CD8-positive, alpha-beta memory T cell (primary cell): ENCODE measurements at places on chromosomes 5 and 9.

DNA sequence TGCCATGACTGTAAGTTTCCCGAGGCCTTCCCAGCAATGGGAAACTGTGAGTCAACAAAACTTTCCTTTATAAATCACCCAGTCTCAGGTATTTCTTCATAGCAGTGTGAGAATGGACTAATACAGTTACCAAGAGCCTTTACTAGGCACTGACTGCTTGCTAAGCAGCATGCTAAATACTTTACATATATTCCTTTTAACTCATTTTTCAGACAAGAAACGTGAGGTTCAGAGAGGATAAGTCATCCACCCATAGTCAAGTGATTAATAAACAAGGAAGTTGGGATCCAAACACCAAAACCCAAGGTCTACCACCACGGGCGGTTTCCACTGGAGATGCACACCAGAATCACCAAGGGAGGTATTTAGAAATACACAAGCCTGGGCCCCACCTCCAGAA, 50.8 kb downstream of the GABBR2 start:
- DNase-seq: no peak

DNA sequence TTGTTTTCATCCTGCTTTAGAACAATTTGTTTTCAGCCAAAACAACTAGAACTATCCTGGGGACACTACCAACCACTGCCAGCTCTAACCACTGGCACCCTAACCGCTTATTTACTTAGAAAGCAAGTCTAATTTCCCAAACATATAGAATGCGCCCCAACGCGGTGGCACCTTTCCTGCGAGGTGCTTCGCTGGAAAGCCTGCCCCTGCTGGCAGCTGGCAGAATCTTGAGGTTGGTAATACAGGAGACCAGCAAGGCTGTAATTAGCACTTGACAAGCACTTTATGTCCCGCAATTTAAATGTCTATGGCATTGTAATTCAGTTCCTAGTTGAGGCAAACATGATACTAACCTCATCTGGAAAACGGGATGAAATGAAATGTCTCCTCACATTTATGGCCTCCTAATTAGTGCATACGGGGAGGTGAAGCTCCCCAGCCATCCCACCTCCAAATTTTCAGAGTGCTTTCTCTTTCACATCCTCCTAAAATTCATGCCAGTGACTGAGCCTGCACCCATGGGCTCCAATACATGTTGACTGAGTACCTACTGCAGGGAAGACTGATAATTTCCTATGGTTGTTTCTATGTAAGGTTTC, 30.4 kb downstream of the GABBR2 start:
- no peak for DNase-seq

DNA sequence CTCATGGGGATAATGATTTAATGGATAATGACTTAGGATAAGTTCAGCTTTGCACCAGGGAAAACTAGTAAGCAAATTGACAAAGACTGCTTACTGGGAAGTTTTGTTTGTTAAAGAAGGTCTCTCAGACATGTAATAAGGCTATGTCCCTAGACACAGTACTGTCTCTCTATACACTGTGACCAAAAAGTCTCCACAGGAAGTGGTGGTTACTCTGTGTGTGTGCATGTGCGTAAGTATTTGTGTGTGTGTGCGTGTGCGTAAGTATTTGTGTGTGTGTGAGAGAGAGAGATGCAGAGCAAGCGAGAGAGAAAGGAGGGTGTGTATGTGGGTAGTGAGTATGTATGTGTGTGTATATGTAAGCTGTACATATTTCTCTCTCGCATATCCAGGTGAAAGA, 229.6 kb downstream of the GLIS3 start:
- no peak for DNase-seq

GRCh38 chr5:16492398-16493140, 27.0 kb upstream of the ZNF622 start:
- no peak for DNase-seq

DNA sequence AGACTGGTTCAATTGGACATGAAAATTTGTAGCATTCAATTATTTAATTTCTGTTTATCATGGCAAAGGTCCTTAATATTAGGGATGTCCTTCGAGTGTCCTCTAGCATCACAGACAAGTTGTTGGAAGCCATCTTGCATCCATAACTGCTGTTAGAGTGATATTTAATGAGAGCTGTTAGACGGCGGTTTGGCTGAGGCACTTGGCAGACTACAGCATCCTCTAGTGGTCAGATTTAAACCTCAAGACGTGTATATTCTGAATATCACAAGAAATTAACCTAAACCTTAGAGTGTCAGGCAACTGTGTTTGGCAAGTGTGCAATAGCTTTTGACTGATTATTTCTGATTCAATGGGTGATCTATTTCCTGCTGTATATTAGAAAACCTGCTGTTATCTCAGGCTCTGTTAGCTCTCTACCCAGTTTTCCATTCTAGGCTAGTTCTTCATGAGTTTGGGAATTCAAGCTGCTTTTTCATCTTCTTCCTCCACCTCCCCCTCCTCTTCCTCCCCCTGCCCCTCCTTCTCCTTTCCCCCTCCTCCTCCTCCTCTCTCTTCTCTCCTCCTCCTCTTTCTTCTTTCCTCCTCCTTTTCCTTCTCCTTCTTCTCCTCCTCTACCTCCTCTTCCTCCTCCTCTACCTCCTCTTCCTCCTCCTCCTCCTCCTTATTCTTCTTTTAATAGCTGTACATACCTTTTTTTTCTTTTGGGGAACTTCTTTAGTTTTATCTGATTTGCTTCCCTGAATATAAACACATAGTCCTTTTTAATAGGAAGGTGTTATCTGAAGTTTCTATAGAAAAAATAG, 8.6 kb downstream of the SPINK1 start:
- peak; percentile 5 for DNase-seq

GRCh38 chr5:45334939-45335338, 361.2 kb downstream of the HCN1 start:
- DNase-seq: no peak

GRCh38 chr5:78533356-78533755, 115.2 kb downstream of the LHFPL2 start:
- no peak for DNase-seq

GRCh38 chr5:171823269-171823668, 37.7 kb downstream of the SMIM23 start:
- DNase-seq: no peak

DNA sequence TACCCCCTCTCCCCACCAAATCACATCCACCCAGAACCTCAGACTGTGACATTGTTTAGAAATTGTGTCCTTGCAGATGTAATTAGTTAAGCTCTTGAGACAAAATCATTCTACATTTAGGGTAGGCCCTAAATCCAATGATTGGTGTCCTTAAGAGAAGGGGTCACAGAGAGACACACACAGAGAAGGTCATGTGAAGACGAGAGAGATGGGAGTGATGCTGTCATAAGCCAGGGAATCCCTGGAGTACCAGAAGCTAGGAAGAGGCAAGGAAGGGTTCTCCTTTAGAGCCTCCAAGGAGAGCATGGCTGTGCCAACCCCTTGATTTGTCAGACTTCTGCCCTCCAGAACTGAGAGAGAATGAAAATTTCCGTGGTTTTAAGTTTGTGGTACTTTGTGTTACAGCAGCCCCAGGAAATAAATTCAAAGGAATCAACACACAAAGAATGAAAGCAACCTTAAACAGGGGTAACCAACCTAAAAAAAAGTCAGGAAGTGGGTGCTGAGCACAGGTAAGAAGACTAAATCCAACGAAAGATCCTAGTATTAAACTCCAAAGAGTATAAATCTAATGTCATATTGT, 33.6 kb downstream of the TIMD4 start:
- DNase-seq: peak; percentile 35

DNA sequence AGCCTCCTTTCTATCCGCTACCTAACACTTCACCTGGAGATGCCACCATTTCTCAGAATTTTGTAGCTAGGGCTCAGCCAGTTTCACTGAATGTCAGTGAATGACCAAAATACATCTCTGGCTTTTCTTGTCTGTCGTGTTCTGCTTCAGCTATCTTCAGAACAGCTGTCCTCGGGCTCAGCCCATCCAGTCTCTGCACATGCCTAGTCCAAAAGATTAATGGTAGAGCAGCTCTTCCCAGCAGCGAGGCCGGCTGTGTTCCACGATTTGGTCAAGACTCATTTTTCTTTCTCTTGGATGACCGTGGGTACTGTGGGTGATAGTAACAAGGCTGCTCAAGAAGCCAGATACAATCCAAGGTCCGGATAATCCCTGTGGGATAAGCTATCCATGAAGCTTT, 342.8 kb downstream of the GABRG2 start:
- no peak for DNase-seq

GRCh38 chr9:37187292-37187691, 66.9 kb downstream of the ZCCHC7 start:
- DNase-seq: no peak

- DNase-seq: no peak
Observed at GRCh38 chr5:65413822-65414221, 67.9 kb downstream of the ADAMTS6 start.

- DNase-seq: no peak
Observed at GRCh38 chr5:126866851-126867636, 90.1 kb downstream of the LMNB1 start.

DNA sequence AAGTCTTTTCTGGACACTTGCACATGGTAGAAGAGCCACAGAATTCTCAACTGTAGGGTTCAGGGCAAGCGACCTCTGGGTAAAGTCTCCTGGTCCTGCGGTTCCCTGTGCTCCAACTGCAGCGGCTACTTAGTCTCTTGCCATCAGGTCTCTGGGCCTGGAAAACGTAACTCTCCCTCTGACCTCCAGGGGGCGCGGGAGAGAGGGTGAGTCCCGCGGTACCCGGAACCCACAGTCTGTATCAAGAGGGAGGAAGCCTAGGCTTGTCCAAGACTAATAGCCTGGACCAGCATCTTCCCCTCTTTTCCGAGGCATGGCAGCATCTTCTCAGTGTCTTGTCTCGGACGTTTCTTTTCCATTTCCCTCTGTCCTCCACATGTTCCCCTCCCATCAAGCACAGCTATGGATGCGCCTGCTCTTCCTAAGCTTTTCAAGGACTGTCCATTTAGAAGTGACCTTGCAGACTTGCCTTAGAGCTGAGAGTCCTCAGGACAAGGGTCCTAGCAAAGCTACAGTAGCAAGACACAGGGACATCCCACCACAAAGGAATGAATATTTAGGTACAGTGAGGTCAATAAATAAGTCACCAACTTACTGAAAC, 59.3 kb downstream of the FSTL4 start:
- peak; percentile 21 for DNase-seq

- DNase-seq: no peak
Observed at GRCh38 chr5:173989432-173990082, 587 bp downstream of the C5orf47 start.

DNA sequence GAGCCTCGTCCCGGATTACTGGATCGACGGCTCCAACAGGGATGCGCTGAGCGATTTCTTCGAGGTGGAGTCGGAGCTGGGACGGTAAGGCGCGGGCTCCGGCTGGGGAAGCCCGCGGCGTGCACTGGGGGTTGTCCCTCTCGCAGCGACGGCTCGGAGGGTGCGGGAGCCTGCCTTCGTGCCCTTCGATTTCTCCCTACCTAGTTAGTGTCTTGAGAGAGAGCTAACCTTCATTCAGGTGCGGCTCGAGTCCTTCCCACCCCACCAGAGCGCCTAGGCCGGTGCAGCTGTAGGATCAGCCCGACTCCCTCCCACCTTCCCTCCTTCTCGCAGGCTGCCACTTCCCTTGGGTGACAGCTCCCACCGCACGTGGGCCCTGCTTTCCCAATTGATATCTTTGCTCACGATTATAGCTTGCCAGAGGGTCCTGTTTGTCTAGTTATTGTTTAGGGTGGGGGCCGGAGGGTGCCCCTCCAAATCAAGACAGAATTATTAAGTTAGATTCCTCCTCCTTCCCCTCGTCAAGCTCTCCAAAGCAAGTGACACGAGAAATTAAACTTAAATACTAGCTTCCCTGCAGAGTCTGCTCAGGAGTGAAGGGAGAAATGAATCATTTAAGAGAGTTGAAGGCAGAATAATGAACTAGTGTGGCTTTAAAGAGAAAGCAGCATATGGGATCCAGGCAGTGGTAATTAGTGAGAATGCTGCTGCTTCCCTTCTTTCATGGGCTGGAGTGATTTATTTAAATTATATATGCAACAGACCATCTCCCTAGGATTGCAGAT, 569 bp downstream of the CAMK4 start:
- DNase-seq: peak; percentile 11

GRCh38 chr9:89710697-89711096, 105.9 kb downstream of the GADD45G start:
- no peak for DNase-seq

GRCh38 chr5:91212714-91213092, 170.4 kb downstream of the ARRDC3 start:
- DNase-seq: no peak

DNA sequence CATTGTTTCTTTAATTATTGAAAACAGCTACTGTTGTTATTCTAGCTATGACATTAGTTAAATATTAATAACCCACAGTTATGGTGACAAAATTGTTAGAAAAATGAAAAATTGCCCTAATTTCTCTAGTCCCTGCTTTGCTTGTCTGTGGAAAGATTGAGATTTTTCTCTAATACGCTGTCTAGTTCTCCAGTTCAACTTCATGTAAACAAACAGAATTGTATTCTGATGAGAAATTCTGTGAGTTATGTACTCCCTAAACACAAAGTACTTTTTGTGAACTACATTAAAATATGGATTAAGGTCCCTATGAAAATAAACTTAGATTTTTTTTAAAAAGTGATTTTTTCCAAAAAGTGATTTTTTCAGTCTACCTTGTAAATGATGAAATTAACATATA, 8.7 kb downstream of the SLF1 start:
- no peak for DNase-seq

DNA sequence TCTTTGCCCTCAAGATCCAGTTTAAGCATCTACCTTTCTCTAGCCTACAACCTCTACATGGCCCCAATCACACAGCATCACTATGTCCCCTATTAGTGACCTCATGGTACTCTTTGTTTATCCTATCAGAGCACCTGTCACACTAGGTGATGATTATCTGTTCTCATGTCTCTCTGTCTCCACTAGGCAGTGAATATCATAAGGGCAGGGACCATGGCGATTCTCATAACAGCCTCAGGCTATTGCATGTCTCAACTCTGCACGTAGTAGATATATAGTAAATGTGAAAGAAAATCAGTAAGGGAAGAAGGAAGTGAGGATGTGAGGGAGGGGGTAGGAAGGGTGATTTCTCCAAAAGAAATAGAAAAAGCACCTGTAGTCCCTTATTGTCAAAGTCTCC, 311.0 kb downstream of the NSG2 start:
- no peak for DNase-seq

GRCh38 chr5:116652903-116653302, 78.3 kb upstream of the SEMA6A start:
- no peak for DNase-seq

DNA sequence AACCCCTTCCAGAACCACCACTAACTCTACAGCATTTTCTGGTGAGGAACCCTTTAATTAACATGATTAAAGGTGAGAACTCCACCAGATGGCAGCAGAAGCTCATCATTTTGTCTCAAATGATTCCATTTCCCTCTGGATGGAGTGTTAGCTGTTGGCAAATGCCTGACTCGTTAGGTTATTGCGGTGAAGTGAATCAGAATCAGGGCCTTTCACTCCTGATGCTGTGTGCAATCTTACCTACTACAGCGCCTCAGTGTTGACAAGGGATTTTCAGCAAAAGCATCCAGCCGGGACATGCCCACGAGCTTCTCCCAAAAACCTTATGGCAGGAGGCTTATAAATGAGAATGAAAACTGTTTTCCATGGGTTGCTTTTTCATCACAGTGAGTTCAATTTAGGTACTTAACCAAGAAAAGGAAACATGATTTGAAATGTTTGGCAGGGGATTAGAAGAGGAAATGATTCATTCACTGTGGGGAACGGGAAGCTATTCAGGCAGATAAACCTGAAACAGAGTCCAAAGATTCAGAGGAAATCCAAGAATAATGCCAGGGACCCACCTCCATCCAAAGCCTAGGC, 48.0 kb upstream of the CAST start:
- DNase-seq: peak; percentile 7
